Activated CD8-positive, alpha-beta memory T cell treated with anti-CD3 and anti-CD28 coated beads, Interleukin-2, amount 50 U/mL, for 48 hours (primary cell): ENCODE measurements at places on chromosomes 11 and 22.
A peak's percentile ranks its signal among the peaks of the same experiment; 100 is the strongest.

DNA sequence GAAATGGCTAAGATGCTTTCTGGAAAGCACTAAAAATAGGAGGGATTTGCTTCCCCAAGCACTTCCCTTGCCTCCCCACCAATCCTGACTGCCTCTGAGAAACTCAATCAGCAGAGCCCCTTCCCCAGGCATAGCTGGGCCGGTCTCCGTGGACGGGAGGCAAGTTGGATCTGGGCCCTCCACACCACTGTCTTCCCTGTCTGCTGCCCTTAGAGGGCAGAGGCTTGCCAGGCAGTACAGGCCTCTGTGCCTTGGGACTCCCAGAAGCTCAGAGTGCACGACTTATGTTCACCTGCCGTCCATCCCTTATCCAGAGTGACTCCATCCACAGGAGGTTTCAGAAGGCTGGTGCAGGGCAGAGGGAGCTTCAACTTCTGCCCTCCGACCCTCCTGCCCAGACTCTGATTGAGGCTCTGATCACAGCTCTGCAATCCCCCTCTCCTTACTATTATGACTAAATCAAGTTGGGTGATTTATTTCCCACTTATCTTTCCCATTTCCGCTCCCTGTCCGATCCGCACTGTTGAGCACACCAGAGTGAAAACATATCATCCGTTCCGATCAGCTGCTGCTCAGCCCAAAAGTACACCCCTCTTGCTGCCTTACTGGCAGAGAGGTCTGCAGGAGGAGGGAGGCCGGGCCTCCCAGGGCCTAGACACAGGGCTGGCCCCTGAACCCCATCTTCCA is 71.8 kb downstream of the DSCAML1 start:
- DNase-seq: no peak

DNA sequence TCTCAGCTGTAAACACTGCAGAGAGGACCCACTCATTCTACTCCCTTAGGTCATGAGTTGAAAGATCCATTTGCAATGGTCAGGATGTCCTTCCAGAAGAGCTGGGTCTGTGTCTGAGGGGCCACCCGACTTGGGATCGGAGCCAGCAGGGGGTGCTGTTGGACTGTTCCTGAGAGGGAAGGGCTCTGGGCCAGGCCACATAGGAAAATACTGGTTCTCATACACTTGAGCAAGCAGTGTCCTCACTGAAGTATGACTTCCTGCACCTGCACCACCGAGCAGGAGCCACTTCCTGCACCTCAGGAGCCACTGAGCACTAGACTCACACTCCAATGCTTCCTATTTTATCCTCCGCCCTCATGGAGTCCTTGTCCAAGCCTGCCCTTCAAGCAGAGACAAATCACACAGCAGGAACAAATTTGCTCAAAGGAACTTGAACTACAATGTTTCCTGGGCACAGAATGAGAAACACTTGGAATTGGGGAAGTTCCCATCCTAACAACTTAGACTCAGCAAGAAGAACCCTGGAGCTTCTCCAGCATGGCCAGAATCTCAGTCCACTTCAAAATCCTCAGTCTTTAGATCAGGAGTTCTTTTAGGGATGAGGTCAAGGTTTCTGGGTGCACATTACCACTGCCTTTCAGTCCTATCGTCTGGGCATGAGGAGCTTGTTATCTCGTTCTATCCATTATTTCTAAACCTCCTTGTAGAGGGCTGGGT is 36.6 kb upstream of the VPREB1 start:
- DNase-seq: peak; percentile 98

DNA sequence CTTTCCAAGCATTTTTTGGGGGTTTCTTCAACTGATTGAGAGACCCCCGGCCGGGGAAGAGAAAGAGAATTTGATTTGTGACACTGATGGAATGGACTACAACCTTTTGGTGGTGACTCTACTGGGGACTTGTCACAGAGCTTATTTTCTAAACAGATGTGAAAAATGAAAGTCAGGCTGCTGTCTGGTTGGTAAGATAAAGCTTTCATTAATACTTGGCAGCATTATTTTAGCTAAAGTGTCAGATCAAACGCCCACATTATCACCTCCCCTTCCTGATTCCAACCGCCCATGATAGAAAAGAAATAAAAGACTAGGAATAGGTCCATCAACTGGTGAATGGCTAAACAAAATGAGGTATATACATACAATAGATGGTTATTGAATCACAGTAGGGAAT is 45.6 kb upstream of the EHF start:
- no peak for DNase-seq

DNA sequence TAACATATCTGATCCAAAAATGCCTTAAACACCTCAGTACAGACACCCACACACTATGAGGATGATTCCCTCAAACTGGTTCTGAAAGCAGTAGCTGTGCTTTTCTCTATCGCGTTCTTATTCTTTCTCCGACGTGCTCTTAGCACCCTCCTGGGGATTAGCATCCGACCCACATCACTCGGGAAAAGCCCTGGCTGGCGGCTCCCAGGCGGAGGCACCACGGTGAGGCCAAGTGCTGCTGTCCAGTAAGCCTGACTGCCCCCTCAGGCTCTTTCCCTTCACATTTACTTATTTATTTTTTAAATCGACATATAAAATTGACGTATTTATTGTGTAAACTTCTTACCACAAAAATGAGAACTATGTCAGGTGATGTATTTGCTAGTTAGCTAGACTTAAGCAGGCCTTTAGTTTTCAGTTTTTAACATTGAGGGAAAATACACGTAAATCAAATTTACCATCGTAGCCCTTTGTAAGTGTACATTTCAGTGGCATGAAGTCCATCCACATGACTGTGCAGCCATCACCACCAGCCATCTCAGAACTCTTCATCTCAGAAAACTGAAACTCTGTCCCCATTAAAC is 19.2 kb downstream of the TBX1 start:
- no peak for DNase-seq

- peak; percentile 38 for DNase-seq
Observed at GRCh38 chr22:46031965-46032851, 55.2 kb upstream of the WNT7B start.

GRCh38 chr22:43526946-43527345 is 115.1 kb downstream of the MPPED1 start:
- DNase-seq: no peak

- DNase-seq: peak; percentile 72
Observed at GRCh38 chr11:107859459-107860239, 1.1 kb upstream of the SLC35F2 start.

GRCh38 chr11:100777736-100778135 is 90.6 kb downstream of the ARHGAP42 start:
- DNase-seq: no peak

DNA sequence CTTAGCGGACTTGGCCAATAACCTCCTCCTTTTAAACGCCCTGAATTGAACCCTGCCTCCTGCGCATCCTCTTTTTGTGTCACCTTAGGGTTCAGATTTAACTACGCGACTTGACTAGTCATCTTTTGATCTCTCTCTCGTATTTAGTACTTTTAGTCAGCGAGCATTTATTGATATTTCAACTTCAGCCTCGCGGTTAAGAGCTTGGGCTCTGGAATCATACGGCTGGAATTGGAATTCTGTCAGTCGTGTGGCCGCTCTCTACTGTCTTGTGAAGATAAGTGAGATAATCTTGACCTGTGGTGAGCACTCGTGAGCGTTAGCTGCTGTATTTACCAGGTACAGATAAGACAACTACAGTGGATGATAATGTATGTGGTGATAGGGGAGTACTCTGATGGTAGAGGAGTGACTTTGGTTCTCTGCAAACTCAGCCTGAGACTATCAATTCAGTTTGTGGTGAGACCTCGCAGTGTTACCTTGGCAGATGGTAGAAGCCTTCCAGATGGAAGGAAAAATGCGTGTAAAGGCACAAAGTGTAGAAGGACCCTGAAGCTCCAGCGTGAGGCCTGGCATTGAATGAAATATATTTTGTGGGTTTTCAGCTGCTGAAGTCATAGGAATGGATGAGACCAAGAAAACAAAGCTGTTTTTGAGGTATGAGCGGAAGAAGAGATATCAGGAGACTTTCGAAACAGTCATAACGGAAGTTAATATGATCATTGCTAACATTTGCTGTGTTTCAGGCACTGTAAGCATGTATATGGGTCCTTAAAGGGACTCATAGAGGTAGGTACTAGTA is 682 bp downstream of the ATM start:
- DNase-seq: no peak
